ENCODE measurements at places on chromosomes 6 and 20.

DNA sequence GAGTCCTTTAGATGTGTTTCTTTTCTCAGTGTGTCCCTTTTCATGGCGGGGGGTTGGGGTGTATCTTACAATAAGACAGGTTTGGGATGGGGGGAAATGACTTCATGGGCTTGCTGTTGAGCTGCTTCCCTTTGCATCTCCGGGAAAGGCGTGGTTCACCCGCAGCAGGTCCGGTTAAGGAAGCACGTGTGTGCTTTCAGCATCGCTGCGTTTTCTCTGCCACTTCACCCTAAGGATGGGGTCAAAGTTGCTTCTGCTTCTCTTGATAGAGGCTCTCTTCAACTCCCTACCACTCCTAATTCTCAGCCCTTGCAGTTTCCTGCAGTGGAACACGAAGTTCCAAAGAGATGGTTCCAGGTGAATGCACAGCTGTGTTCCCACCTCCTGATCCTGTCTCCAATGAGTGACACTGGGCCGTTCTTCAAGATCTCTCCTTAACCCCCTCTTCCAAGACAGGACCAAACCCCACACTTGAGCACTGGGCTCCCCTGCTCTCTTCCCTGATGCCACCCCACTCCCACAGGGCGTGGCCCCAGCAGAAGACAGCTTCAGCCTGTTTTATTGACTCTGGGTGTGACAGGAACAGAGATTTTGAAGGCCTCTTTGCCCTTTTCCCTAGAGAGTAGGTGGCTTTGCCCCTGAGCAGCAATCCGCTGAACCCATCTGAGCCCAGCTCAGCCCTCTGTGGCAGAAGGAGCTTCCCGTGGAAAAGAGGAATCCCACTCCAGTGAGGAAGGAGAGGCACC, 85.2 kb downstream of the PLEKHG1 start:
- DNase-seq: no peak

DNA sequence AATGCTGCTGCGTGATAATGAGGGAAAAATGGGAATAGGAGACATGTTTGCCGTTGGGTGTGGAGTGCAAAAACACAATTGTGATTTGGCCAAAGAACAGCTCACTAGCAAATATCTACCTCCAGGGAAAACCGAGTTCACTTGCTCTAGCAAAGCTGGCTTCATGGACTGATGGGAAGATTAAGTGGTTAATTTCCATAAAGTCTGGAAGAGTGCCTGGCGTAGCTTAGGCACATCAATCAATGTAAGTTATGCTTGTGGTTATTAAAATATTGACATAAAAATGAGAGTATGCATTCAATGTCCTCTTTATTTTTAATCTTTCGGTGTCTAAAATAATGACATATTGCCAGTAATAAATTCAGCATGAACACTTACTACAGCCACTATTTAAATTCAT, 267.5 kb downstream of the SMOC2 start:
- DNase-seq: no peak

GRCh38 chr6:148926478-148926877, 179.6 kb downstream of the UST start:
- DNase-seq: no peak

- DNase-seq: no peak
Observed at GRCh38 chr20:61644378-61645076, 392.5 kb downstream of the CDH4 start.

GRCh38 chr6:6006006-6006427, 708 bp downstream of the NRN1 start:
- DNase-seq: no peak

- DNase-seq: no peak
Observed at GRCh38 chr20:34948030-34948429, 7.6 kb downstream of the GSS start.
